ENCODE measurements at places on chromosomes 16 and 17.

- DNase-seq, result no peak
These were observed 15.3 kb upstream of the PSMD7 start for GRCh38 chr16:74281300-74281699.

DNA sequence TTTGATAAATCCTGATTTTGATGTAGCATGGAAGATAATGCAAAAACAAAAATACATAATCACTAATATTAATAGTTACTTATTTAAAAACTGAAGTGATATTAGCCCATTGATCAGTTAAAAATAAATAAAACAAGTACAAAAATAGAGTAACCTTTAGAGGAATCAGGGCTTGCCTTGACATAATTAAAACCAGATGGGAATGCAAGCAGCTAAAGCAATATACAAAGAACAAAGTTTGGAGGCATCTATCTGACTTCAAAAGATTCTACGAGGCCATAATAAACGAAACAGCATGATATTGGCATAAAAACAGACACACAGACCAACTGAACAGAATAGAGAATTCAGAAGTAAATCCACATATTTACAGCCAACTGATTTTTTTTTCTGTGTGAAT lies 15.0 kb upstream of the HEATR3 start:
- no peak for DNase-seq

GRCh38 chr16:59478838-59479237 lies 744.7 kb upstream of the GOT2 start:
- no peak for DNase-seq

DNA sequence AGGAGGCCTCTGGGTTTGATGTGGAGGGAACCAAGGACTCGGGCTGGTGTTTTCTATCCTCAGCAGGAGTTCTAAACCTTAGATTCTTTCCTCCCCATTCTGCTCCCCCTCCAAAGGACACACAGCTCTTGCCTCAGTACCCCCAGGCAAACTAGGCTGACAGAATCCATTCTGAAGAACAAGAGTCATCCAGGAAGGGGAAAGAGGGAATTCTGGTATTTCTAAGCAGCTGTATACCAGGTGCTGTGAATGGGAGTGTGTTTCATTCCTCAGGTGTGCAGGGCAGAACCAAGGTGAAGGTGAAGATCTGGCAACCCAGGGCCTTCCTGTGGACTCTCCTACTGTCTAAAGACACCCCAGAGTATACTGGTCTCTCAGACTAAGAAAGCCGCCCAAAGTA lies 4.1 kb downstream of the INPP5K start:
- DNase-seq, result no peak

- no peak for DNase-seq
These were observed 23.3 kb upstream of the ALKBH5 start for GRCh38 chr17:18160128-18160856.

GRCh38 chr17:3542410-3543088 lies 15.1 kb downstream of the TRPV3 start:
- DNase-seq, result no peak
